Panc1 (cell line): ENCODE measurements at places on chromosomes 6 and 20.

DNA sequence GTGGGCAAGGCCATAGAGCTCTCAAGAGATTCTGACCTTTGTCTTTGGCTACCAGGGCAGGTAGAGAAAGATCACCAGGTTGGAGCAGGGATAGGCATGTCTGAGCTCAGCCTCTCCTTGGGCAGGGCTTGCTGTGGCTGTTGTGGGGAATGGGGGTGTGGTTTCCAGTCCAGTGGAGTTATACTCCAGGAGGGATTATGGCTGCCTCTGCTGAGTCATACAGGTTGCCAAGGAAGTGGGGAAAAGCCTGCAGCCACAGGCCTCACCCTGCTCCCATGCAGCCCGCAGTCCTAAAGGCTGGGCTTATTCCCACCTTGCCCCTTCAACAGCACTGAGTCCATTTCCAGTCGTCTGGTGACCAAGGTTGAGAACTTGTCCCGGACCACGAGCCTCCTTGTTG, 21.9 kb downstream of the MEP1A start:
- DNase-seq, result no peak

- DNase-seq, result no peak
These were observed 253.2 kb downstream of the DLL1 start for GRCh38 chr6:170037541-170038250.

- no peak for DNase-seq
These were observed 30.1 kb downstream of the CMTR1 start for GRCh38 chr6:37463110-37463509.

GRCh38 chr6:159978291-159979135, 9.6 kb downstream of the IGF2R start:
- DNase-seq, result no peak

- no peak for DNase-seq
These were observed 2.7 kb downstream of the BMP2 start for GRCh38 chr20:6769903-6770785.

DNA sequence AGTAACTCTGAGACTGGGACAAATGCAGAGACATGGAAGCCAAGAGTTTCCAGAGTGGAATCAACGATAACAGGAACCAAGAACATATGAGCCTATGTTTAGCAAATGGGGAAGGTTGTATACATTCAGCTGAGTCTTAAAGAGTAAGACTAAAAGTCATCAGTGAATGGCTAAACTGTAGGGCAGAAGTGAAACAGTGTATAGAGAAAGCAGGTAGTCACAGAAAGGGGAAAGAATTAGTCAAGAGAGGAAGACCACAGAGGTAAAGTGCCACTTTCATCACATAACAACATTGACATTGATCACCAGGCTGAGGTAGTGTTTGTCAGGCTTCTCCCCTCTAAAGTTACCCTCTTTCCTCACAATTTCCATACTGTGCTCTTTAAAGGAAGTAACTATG, 306.5 kb upstream of the SPTLC3 start:
- DNase-seq, result no peak

- DNase-seq, result no peak
These were observed 50.5 kb upstream of the SCAF8 start for GRCh38 chr6:154682633-154683125.

DNA sequence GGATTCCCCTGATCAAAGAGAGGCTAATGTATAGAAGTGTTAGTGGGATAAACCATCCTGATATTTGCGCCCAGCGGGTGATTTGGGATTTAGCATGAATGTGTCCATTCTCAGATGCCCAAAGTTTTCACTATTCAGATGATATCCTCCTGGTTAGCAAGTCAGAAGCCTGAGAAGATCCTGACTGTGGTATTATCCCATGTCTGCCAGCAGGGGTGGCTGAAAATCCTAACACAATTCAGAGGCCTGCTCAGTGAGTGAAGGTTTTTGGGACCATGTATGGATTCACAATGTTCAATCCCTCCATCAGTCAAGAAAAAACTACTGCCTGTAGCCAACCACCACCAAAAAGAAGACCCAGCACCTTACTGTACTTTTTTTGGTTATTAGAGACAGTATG, 34.1 kb upstream of the SPACA1 start:
- DNase-seq, result no peak

GRCh38 chr6:14180609-14181008, 63.0 kb downstream of the CD83 start:
- DNase-seq, result no peak

- no peak for DNase-seq
These were observed 34.6 kb upstream of the ENTPD6 start for GRCh38 chr20:25160897-25161296.

- DNase-seq, result no peak
These were observed 66.5 kb upstream of the SLC35F1 start for GRCh38 chr6:117840541-117840983.

DNA sequence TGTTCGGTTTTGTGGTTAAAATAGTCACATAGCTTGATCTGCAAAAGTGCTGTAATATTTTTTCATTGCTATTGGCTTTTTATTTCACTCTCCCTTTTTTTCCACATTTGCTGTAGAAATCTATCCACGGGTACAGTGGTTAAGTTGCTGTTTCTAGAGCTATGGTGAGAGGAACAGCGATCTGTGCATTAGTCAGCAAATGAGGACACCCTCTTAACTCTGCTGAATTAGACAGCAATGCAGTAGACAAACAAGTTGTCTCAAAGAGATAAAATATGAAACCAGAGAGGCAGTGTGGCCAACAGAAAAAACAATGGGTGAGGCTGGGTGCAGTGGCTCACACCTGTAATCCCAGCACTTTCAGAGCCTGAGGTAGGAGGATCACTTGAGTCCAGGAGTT, 17.6 kb upstream of the SYNJ2 start:
- no peak for DNase-seq

GRCh38 chr6:16344756-16345155, 106.4 kb downstream of the GMPR start:
- DNase-seq, result no peak

DNA sequence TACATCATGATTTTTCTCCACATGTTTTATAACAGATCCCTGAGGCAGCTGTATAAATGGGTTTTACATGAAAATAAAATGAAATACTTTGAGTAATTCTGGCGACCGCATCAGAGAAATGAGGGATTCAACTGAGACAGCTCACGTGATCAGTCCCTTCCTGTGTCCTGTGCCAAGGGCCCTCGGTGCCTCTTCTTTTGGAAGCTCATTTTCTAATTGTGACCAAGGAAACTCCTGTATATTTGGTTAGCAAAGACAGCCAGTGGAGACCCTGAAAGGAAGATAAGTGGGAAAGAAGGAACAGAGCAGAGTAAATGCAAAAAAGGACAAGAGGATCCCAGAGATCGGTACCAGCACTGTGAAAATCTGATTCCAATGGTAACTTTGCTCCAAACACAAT, 129.9 kb downstream of the FYN start:
- DNase-seq, result no peak

DNA sequence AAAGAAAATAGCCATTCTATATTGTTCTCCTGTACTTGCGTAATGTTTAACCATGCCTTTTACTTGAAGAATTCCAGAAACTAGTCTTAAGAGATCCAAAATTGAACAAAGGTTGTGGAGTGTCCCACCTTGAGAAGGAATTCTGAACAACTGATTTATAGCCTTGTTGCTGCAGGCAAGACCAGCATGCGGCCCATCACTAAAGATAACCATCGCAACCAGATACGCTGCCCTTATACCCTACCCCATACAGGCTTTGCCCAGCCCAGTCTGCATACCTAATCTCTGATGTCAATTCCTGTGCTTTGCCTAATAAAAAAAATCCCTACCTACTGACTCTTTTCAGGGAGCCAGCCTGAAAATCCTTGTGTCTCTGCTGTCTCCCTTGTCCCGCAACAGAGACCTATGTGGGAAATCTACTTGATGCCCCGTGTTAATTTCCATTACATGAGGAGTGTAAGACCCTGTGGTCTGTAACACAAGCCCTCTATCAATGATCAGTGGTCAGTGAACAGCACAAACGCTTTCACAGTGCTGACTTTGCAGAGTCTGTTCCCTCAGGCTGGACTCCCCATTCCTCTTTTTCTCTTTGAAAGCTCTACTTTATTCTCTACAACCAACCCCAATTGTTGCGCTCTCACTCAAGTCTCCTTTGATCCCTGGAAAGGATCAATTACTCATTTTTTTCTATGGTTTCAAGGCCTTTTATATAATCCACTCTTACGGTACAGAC, 125.7 kb upstream of the BTBD3 start:
- DNase-seq, result no peak

- DNase-seq, result no peak
These were observed 86.6 kb upstream of the EYA2 start for GRCh38 chr20:46807998-46808397.

- DNase-seq, result no peak
These were observed 426.3 kb upstream of the NOX3 start for GRCh38 chr6:155881826-155882526.

GRCh38 chr20:20248620-20249200, 119.2 kb upstream of the INSM1 start:
- no peak for DNase-seq

- no peak for DNase-seq
These were observed 4.7 kb upstream of the ADGRF5 start for GRCh38 chr6:46926481-46926880.

DNA sequence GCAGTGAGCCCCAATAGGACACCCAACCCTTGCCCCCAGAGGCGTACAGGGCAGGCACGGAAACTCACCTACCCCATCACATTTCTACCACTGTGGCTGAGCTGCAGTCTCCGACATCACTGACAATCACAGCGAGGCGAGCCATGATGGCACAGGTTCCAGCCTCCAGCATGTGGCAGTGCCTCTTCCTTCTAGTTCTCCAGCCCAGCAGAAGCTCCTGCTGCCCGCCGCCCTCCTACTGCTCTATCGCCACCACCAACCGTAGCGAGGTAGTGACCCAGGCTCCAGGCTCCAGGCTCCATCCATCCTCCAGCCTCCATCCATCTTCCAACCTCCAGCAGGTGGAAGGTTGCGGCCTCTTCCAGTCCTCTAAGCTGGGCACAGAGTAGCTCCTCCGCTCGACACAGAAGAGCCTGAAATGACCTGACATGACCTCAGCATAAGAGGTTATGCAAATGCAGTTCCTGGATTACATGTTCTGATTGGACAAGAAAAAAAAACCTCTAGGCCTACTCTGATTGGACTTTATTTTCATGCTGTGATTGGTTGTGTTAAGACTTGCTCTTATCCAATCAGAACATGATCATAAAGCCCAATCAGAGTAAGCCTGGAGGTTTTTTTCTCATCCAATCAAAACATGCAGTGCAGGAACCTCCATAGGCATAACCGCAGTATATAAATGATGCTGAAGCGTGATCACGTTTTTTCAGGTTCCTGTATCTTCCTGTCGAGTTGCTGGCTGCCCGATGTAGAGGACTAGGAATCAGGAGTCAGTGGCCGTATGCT, 438.9 kb upstream of the ZNF337 start:
- no peak for DNase-seq

GRCh38 chr6:32947552-32948465, 5.1 kb downstream of the HLA-DMA start:
- DNase-seq, result peak; percentile 67

DNA sequence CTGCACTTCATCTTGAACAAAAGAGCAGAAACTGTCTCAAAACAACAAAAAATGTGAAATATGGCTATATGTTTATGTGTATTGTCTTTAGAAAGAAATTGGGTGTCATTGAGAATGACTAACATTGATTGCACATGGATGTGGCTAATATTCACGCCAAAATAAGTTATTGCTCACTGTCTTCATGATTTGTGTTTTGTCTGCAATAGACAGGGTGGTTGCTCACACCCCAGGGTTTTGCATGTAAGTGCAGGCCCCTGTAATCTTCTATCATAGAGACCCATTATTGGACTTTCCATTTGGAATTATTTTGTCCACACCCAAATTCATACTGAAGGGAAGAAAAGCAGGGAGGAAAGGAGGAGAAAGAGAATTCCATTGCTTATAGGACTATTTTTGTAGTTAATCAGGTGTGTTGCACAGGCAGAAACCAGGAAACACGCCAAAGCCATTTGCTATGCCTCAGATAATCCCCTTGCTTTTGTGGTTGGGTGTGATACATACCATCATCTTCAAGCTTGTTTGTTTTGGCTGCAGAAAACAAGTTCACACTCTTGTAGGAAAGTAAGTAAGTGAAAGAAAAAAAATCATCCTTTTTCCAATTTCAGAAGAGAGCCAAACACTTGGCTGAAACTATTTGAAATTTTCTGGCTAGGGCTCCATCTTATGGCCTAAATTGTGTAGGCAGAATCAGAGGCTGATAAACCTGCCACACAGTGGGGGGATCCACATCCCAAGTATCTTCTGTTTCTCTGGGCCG, 214.1 kb downstream of the COL12A1 start:
- no peak for DNase-seq

DNA sequence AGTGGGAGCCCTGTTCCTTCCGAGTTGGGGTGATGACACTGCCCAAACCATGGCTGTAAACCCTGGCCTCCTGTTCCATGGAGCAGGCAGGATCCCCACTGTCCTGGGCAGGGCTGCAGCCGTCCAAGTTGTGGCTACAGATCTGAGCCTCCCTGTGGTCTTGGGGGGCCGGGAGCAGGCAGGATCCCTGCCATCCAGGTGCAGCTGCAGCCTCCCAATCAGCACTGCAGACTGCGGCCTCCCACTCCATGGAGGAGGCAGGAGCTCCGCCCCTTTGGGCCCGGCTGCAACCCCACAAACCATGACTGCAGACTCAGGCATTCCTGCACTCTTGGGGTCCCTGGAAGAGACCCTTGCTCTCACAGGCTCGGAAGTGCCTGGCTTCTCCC, 872.1 kb upstream of the GJE1 start:
- no peak for DNase-seq

- no peak for DNase-seq
These were observed 33.2 kb upstream of the HBS1L start for GRCh38 chr6:135087803-135088202.

DNA sequence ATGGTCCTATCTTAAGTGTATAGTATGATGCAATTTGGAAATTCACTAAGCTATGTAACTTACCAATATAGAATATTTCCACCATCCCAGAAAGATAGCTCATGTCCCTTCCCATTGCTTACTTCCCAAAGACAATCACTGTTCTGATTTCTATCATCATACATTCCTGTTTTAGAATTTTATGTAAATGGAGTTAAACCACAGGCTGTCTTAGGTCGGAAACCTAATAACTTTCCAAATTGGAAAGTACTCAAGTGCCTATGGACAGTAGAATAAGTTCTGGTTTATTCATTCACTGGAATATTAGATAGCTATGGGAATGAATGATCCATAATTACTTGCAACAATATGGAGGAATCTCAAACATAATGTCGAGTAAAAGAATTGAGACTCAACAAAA, 20.1 kb downstream of the ENPP3 start:
- DNase-seq, result no peak

GRCh38 chr6:155418017-155418761, 37.5 kb downstream of the NOX3 start:
- no peak for DNase-seq

- DNase-seq, result no peak
These were observed 6.1 kb upstream of the DOK5 start for GRCh38 chr20:54469293-54469692.

DNA sequence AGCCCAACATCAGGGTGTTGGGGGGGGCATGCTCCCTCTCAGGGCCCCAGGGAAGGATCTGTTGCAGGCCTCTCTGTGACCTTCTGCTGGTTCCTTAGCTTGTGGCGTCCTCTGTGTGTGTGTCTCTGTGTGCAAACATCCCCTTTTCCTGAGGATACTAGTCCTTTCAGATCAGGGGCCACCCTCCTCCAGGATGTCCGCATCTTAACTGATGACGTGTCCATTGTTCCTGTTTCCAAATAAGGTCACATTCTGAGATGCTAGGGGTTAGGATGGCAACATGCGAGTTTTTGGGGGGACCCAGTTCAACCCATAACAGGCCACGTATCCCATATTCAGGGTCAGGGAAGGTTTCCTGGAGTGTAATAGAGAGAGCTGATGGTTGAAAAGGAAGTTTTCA, 40.9 kb downstream of the GMPR start:
- no peak for DNase-seq

- DNase-seq, result no peak
These were observed 163.8 kb downstream of the TMEM200A start for GRCh38 chr6:130529569-130530149.

- DNase-seq, result no peak
These were observed 59.9 kb upstream of the GNRH2 start for GRCh38 chr20:2983508-2983907.
